ENCODE measurements at places on chromosomes 16 and 17.

GRCh38 chr16:4183237-4184037 is 58.4 kb downstream of the SRL start:
- peak; percentile 86 for DNase-seq

- DNase-seq: no peak
These were observed 156.1 kb upstream of the CACNG5 start for GRCh38 chr17:66678827-66679226.

DNA sequence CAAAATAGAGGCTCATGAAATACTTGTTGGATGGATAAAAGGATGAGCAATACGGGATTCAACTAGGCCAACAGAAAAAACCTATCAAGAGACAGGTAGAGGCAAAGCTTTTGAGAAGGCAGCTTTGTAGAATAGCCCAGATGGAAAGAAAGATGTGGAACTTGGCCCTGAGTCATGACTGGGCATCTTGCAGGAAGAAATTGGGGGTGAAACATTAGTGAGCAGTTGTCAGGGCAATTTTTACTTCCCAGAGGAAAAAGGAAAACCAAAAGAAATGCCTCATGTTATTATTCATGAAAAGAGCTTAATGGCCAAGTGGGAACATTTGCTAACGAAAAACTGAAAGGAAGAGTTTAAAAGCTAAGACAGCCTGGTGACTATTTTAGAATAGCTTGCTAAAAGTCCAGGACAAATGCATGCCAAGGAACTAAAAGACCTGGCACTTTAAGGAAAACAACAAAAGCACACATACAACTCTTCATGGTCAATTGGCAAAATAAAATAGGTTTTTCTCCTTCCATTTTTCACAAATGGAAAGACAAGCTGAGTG is 180.1 kb downstream of the HS3ST3A1 start:
- DNase-seq: no peak

GRCh38 chr16:63575041-63575440 is 1538.8 kb upstream of the CDH8 start:
- no peak for DNase-seq

GRCh38 chr17:6677158-6677831 is 25.7 kb downstream of the C17orf100 start:
- DNase-seq: peak; percentile 38

DNA sequence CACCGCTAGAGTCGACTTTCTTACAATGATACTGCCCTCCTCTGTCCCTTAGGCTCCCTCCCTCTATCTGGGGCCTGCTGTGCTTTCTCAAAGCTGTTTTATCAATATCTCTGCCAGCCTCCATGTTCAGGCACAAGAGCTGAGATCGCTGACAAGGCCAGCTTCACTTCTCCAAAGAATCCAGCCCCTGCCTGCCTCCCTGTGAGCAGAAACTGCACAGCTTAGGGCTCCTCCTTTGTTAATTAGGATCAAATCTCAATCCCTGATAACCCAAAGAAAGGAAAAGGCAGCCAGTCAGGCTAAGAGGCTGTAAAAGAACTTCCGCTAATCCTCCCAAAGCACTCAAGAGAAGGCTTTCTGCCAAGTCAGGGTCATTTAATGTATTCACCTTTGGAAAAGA is 616.0 kb upstream of the CDH11 start:
- no peak for DNase-seq

DNA sequence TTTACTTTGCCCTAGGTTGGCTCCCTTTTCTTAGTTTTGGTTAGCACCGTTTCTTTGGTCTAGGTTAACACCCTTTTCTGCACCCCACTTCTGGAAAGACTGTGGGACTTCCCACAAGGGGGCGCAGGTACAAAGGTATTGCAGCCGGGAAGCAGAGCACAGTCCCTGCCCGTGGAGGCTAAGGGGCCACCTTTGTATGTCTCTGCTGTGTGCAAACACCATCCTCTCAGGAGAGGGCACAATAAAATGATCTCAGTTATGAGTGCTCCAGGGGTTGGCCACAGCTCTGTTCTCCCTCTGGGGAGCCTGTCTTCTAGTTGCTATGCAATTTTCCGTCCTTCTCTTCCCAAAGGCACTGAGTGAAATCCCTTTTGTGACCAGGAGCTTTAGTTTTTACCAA is 28.4 kb upstream of the TMC5 start:
- no peak for DNase-seq

DNA sequence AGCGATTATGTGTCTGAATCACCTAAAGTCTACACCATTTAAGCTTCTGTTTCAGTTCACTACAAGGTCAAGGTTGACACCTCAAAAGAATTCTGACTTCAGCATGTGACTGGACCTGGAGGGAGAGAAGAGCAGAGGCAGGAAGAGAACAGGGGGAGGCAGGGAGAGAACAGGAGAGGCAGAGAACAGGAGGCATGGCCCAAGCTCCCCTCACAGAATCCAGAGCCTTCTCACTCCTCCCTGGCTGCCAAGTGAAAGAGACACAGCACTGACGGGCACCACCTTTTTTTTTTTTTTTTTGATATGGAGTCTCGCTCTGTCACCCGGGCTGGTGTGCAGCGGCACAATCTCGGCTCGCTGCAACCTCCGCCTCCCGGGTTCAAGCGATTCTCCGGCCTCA is 11.4 kb downstream of the GGA2 start:
- DNase-seq: no peak

- no peak for DNase-seq
These were observed 59.1 kb upstream of the IRX6 start for GRCh38 chr16:55264949-55265348.

GRCh38 chr17:5513628-5514027 is 27.3 kb downstream of the MIS12 start:
- DNase-seq: no peak

DNA sequence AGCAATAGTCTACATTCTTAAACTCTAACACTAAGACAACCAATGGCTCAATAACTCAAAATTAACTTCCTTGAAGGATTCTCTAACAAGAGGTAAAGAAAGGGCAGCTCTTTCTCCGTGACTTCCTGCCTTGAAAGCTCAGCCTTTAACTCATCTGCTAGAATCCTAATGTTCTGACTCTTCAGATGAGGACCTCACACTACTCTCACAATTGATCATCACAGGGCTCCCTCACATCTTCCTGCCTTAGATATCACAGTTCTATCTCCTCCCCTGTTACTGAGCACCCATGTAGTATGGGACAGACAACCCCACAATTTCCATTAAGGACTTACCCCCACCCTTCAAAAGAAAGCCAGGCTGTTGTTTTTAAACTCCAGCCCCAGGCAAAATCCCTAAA is 33.5 kb downstream of the SMURF2 start:
- DNase-seq: no peak

GRCh38 chr16:22388101-22388644 is 13.8 kb upstream of the CDR2 start:
- no peak for DNase-seq

- peak; percentile 62 for DNase-seq
These were observed 7.6 kb downstream of the AIPL1 start for GRCh38 chr17:6427279-6427781.

DNA sequence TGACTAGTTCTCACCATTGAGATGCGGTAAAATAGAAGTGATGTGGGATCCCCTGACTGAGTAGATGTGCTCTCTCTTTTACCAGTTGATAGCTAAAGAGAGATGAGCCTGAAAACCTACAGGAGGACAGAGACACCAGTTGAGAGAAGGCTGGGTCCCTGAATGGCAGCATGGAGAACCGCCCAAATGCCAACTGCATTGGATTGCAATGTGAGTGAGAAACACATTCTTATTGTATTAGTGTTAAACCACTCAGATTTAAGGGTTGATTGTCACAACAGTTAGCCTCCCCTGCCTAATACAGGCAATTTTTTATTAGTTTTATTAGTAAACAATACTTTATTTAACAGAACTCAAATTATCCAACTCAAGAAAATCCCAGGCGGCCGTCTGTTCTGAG is 61.2 kb downstream of the SPACA3 start:
- DNase-seq: no peak

GRCh38 chr17:68794636-68795434 is 160.4 kb downstream of the ABCA8 start:
- no peak for DNase-seq

GRCh38 chr17:13721705-13722104 is 120.0 kb upstream of the HS3ST3A1 start:
- no peak for DNase-seq

DNA sequence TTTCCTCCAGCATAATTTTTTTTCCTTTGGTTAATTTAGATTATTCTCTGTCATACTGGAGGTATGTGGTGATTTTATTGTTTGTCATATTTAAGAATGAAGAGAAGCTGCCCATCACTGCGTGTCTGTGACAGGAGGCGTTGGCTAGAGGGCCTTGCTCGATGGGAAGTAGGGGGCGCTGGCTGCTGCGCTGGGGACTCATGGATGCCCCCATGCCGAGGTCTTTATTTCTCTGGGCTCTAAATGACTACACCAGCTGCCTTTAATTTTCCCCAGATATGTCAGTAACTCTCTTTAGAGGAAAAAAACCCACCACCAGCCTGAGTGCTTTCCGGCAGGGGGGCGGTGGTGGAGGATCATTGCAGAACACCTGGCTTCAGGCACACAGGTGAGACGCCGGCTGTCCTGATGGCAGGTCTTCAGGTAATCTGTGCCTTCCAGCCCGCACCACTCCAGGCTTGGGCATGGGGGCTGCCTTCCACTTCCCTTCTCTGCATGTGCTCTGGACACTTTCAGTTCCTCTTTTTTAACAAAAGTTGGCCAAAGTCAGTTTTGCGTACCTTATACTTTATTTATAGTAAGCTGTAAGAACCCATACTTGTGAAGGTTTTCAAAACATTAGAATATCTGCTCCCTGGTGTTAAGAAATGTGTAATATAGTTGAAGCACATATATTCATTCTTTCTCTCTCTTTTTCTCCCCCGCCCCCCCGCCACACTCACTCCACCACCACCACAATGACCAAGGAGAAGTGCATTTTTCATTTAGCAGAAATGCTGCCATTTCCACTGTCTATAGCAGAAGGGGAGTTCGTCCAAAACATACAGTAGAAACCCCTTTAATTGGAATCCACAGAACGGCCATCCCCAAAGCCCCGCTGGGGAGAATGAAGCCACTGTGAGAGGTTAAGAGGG is 192.7 kb downstream of the RPTOR start:
- DNase-seq: peak; percentile 52

DNA sequence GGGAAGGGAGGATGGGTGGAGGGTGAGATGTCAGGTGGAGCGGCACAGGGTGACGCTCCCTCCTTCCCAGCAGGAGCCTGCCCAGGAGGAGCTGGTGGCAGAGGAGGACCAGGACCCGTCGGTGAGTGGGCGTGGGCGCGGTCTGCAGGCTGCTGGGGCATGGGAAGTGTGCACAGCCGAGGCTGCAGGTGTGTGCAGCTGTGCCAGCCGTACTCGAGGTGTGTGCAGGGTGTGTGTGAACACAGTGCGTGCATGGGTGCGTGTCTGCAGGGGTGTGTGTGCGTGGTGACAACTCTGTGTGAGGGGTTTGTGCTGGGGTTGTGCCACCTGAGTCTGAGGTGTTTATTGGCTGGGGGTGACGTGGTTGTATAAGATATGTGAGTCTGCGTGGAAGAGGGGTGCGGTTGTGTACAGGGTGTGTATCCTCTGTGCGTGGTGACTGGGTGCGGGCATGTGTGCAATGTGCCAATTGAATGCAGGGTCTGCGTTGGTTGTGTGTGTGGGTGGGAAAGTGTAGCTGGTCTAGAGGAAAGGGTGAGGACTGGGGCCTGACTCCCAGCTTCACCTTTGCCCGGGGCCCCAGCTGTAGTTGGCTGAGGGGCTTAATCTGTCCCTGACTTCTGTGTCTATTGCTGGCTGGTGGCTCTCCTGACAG is 670 bp downstream of the TNFSF12 start:
- no peak for DNase-seq

- DNase-seq: no peak
These were observed 41.1 kb downstream of the CFAP20 start for GRCh38 chr16:58088091-58088490.

DNA sequence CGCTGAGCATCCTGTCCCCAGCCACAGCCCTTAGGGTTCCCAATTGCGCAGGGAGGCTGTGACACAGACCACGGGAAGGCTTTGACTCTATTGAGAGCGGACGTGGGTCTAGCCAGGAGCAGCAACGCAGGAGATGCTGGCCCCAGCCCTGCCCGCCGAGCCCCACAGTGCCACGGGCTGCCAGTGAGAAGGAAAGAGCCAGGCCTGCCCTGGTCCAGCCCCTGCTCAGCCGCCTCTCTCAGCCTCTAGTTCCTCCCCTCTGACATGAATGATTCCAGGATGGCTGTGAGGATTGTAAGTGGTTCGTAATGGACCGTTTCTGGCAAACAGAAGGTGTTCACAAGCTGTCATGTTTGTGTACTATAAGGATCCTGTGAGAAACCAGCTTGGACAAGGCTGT is 2.5 kb downstream of the BHLHA9 start:
- no peak for DNase-seq

DNA sequence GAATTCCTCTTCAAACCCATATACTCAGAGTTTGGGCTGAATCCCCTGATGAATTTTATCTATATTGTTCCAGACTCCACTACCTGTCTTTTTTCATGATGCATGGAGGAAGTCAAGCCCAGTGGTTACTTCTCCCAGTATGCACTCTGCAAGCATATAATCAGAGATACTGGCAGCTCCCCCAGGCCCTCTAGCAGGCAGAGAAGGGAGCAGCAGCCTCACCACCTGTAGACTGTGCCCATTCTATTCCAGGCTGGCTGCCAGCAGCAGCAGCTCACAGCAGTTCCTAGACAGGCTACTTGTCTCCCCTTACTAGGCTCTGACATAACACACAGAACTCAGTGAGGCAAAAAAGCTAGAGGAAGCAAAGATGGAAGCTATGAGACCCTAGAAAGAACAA is 3.4 kb downstream of the MKS1 start:
- no peak for DNase-seq

- DNase-seq: no peak
These were observed 4.0 kb downstream of the STXBP4 start for GRCh38 chr17:54972406-54973138.

- DNase-seq: no peak
These were observed 1.2 kb downstream of the TNFRSF17 start for GRCh38 chr16:11966173-11966572.

GRCh38 chr16:3193221-3194212 is 5.5 kb downstream of the OR1F1 start:
- no peak for DNase-seq

GRCh38 chr16:31712064-31712540 is 161.5 kb upstream of the ZNF267 start:
- no peak for DNase-seq

DNA sequence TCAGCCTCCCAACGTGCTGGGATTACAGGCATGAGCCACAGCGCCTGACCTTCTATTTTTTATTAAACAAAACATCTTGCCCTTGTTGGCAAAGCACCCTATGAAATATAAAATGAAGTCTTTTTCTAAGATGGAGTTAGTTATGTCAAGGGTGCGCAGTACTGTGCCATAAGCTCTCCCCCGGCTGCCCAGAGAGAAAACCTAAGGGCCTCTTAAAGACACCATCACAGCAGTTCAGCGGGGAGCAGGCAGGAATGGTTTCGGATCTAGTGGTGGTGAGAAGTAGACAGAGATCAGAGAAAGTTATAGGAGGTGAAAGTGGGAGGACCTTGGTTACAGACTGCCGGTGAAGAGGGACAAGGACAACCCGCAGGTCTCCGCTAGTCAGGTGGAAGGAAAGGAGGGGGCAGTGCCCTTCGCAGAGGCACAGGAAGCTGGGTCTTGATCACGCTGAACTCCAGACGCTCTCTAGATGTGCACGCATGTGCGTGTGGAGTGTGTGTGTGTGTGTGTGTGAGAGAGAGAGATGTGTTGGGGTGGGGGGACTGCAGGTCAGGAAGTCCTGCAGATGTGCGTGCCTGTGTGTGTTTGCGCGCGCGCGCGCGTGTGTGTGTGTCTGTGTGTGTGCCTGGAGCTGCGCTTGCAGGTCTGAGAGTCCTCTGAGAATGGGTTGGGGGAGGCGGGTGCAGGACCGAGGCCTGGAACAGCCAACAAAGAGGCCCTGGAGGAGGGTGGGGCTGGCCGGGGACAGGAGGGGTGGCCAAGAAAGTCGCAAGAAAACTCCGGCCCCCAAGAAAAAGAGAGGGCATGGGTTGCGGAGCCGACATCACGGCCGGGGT is 748 bp upstream of the CMTM3 start:
- DNase-seq: peak; percentile 60
